Stimulated activated CD4-positive, alpha-beta T cell treated with anti-CD3 and anti-CD28 coated beads, TNF-alpha, amount 100 ng/mL, for 4 hours (primary cell): ENCODE measurements at places on chromosomes 3 and 15.

GRCh38 chr15:65310431-65311137 is 6.1 kb downstream of the RNU5B-1 start:
- no peak for DNase-seq

GRCh38 chr15:54564166-54564565 is 585.9 kb downstream of the UNC13C start:
- no peak for DNase-seq

- DNase-seq = no peak
Measured at GRCh38 chr15:98294126-98294525, 333.6 kb downstream of the ARRDC4 start.

- no peak for DNase-seq
Measured at GRCh38 chr3:132654190-132654589, 5.4 kb downstream of the ACAD11 start.

- no peak for DNase-seq
Measured at GRCh38 chr3:196202516-196202970, 8.7 kb downstream of the ZDHHC19 start.

- DNase-seq = no peak
Measured at GRCh38 chr3:114666623-114667022, 372.8 kb downstream of the TIGIT start.

DNA sequence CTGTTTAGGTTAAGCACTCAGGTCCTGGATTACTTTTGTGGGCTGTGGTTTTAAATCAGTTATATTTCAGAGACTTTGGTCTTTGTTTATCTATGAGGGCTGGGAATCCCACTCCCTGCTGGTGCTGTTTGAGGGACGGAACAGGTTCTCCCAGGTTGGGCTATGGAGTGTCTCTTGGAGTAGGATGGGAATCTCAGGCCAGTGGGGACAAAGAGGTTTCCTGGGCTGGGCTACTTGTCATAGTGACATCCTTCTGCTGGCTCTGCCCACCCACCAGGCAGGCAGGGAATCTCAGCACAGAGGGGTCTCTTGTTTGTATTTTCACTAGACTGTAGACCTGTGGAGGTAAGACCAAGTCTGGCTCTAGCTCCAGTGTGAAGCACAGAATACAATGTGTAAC is 47.2 kb upstream of the UBE3A start:
- no peak for DNase-seq
